Lower lobe of right lung (tissue), 2 donors: ENCODE measurements at places on chromosomes 3 and 15.

- DNase-seq: no peak
Measured at GRCh38 chr15:72579814-72580213, 74.7 kb upstream of the GOLGA6B start.

DNA sequence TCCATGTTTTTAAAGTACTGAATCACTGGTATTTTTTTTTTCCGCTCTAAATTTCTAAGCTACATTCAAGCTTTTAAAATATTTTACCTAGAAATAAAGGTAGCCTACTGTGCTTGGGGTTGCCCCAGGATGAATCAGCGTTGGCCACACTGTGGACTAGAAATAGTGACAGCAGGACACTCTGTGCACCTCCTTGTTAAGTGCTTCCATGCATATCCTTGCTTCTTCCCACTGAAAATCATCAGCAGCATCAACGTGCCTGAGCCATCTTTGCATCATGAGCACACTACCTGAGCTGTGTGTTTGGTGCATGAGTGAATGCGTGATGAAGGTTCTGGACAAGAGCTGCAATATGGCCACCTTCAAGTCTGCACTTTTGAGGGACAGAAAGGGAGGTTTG lies 142.0 kb upstream of the SLC2A2 start:
- no peak for DNase-seq

- no peak for DNase-seq
Measured at GRCh38 chr3:117863146-117863545, 1153.6 kb downstream of the TUSC7 start.

DNA sequence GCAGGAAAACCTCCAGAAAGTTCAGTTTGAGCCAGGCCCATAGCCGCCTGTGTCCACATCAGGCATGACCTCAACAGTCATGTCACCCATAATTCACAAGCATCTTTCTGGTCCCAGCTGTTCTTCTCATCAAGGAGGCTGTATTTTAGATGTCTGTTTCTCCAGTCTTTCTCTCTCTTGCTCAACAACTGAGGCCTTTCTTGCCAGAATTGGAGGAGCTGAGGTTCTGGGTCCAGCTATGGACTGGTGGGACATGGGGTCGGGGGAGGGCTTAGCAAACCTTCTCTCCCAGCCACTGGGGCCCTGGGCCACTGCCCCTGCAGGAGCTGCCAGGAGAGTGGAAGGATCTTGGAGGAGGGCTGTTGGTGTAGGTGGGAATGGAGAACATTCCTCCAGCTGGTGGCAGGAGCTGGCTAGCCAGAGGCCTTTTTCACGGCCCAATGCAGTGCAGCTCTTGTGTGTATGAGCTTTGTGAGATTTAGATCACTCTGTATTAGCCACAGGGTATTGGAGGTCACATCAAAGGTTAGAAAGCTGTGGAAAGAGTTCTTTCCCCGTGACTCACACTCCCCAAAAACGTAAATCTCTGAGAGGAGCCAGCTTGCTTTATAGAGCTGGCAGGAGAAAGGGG lies 23.5 kb downstream of the MAGEF1 start:
- DNase-seq: no peak

DNA sequence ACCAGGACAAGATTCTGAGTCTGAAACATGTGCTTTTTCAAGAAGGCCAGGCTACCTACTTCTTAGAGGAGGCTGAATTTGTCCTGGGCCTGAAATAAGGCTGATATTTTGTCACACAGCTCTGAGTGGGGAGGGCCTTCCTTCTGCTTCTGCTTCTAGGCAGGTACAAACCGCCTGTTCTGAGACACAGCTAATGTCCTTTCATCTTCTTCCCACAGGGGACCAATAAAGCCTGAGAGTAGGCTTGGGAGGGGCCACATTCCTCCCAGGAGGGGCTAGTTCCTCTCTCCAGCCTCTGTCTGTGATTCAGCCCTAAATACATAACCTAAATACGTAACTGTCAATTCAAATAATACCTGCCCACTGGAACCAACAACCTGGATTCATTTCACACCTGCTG lies 34.8 kb downstream of the CRYGS start:
- no peak for DNase-seq
